ENCODE measurements at places on chromosomes 5 and 9.
A peak's percentile ranks its signal among the peaks of the same experiment; 100 is the strongest.

GRCh38 chr9:72299017-72299603, 65.9 kb downstream of the ZFAND5 start:
- DNase-seq = no peak

DNA sequence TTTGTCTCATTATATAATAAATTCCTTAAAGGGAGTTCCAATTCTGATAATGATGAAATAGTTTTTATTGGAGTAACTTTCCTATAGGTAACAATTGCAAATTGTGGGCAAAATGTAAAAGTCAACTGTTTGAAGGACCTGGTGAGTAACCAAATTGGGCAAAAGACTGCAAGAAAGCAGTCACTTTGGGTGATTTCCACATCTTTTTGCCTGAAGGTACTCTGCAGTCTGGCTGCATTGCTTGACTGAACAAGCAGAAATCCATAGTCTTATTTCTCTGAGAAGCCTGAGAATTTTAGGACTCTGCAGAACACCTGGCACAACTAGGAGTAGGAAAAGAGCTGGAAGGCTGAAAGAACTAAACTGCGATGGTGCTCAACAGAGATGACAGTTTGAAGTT, 114.9 kb downstream of the HOMER1 start:
- no peak for DNase-seq

GRCh38 chr9:19918630-19919029, 129.8 kb upstream of the SLC24A2 start:
- DNase-seq = no peak

DNA sequence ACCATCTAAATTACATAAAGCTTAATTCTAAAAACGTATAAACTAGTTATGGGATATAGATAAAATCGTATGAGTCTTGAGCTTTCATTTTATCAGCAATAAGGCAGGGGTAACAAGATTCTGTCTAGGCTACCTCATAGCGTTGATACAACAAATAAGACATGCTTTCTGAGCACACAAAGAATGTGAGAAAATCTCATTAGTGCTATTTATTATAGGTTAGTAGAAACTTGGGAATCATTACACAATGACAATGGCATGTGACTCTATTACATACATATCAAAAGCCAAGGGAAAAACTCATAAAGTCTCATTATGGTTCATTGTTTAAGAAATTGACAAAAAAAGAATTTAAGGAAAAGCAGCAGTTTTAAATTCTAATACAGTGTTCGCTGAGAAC, 448.6 kb downstream of the PLK2 start:
- no peak for DNase-seq

DNA sequence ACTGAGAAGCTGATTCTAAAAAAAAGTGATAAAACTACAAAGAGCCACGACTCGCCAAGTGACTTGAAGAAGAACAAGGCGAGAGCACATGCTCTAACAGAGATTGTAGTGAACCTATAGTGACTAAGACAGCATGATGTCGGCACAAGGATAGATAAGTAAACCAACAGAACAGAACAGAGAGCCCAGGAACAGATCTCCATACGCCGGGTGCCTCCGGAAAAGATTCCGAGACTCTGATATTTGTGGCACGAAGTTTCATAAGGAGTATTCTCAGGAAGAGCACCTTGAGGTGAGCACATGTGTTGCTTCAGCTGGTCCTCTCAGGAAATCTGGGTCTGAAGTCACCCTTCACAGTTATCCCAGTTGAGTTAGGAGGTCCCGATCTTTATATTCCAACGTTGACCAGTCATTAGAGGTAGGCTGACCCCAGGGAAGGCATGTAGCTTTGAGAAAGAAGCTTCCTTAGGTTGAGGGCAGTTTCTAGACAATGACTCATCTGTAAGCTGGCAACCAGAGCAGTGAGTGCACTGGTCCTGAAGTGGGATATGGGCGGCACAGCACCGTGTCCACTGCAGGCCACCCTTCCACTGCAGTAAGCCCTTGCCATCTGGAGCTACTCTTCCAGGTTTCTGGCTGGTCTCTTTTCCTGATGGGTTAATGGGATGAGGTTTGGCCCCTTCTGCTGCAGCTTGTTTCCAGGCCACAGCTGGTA, 13.6 kb upstream of the CLK4 start:
- no peak for DNase-seq

DNA sequence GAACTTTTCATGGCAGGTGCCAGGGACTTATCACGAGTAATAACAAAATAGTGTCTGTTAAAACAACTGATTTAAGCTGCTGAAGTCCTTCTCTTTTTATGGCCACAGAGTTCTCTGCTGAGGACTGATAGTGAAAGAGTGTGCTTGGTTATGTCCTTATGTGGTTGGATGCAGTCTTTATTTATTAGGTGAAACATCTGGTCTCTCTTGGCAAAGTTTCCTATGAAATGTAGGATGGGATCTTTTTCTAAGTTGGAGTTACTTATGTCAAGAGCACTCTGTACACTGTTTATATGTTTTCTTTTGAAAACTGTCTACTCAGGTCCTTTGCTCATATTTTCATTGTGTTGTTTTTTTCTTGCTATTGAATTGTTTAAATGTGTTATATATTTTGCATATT, 1816.1 kb upstream of the C9orf72 start:
- DNase-seq = no peak

DNA sequence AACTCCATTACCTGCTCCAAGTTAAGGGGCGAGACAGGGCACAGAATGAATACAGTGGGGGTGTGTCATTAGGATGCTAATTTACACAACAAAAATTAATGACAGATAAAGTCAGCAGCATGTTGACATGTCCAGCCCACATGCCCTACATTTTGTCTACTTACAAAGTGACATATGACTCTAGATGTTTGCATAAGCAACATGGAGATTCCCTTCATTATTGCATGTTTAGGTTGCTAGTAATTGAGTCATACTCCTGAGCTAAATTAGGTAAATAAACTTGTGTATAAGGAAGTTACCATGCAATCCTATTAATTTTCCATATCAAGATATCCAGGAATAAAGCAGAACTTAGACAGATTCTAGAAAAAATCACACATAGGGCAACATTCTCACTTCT, 232.2 kb downstream of the PDE4D start:
- no peak for DNase-seq

DNA sequence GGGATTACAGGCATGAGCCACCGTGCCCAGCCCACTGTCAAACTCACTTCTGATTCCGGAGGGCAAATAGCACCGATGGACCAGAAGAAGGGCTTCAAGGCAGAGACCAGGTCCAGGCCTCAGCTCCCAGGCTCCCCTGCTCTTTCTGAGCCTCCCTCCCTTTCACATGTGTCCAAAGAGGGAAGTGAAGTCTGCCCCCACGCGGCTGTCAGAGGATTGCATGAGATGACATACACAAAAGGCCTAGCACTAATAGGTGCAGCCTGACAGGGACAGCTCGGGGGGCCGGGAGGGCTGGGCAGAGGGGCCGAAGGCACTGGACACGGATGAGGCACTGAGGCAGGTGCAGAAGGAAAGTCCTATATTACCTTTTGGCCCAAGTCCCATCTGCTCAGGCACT, 16.1 kb downstream of the FBP1 start:
- no peak for DNase-seq

- no peak for DNase-seq
Observed at GRCh38 chr9:2271426-2271825, 256.3 kb downstream of the SMARCA2 start.

- no peak for DNase-seq
Observed at GRCh38 chr5:106121972-106122605, 1548.6 kb downstream of the EFNA5 start.

GRCh38 chr9:101460965-101461364, 25.4 kb upstream of the ALDOB start:
- no peak for DNase-seq

DNA sequence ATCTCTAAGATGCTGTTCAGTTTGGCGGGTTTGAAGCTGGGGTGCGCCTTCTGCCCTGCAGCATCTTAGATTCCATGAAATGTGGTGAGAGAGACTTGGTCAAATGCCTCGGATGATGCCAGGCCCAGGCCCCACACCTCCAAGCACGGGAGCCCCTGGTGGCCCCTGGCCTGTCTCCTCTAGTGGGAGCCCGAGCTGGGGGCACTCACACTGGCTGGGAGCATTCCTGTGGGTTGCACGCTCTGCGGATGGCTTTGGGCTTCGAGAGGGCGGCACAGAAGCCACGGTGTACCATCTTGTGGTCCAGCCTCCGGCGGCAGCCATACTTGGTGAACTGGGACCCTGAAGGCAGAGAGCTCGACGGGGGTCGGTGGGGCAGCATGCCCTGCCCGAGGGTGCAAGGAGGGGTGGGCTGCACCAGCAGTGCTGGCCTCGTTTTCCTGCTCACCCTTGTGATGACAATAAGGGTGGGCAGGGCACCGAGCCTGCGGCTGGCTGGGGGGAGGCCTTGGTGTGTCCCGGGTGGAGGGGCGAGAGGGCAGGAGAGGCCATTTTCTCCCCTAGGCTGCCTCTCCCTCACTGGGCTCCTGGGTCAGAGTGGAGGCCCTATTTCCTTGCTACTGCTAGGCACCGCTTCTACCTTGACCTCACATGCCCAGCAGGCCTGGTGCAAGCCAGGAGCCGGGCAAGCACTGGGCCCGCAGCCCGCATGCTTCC, 65.8 kb downstream of the ZNF354C start:
- no peak for DNase-seq

DNA sequence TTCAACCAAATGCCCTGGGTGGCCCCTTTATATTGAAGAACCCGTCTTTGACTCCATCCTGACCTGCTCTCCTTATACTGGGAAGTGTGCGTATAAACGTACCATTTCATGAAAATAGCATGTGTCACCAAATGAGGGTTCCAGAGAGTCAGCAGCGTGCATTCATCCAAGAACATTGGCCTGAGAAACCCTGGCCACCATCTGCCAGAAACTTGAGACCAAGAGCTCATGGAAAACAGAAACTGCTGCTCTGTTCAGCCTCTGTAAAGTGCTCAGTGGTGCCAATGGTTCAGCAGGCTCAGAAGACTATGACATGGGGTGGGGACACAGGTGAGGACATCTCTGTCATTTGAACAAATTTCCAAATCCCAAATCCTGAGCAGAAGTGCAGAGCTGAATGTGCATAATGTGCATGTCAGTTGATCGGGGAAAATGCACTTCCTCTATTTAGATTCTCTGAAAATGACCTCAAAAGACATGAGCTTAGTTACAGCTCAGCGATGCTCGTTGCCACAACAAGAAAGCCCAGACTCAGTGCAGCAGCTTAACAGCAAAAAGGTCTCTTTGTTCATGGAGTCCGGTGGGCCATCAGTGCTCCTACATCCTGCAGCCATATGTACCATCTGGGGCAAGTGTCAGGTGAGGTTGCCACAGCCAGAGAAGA, 176.1 kb downstream of the ATPSCKMT start:
- no peak for DNase-seq

GRCh38 chr5:78008356-78008967, 232.3 kb upstream of the TBCA start:
- DNase-seq = no peak

- DNase-seq = no peak
Observed at GRCh38 chr5:67998709-67999261, 216.8 kb upstream of the PIK3R1 start.

DNA sequence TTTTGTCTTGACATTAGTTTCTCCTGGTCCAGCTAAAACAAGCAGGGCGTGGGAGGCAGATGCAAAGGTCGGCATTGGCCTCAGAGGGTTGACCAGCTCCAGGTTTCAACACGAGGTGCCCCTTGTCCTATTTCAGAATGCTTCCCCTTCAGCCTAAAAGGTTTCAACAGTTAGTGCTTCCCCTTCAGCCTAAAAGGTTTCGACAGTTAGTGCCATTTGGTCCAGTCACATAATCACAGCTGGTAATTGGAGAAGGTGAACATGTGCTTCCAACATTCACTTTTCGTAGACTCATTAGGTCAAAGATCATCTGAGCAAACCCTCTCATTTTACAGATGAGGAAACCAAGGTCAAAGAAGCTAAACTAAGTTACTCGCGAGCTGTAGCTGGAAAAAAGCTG, 270.3 kb upstream of the MAP3K1 start:
- no peak for DNase-seq

- no peak for DNase-seq
Observed at GRCh38 chr5:96516631-96517071, 83.6 kb upstream of the PCSK1 start.

DNA sequence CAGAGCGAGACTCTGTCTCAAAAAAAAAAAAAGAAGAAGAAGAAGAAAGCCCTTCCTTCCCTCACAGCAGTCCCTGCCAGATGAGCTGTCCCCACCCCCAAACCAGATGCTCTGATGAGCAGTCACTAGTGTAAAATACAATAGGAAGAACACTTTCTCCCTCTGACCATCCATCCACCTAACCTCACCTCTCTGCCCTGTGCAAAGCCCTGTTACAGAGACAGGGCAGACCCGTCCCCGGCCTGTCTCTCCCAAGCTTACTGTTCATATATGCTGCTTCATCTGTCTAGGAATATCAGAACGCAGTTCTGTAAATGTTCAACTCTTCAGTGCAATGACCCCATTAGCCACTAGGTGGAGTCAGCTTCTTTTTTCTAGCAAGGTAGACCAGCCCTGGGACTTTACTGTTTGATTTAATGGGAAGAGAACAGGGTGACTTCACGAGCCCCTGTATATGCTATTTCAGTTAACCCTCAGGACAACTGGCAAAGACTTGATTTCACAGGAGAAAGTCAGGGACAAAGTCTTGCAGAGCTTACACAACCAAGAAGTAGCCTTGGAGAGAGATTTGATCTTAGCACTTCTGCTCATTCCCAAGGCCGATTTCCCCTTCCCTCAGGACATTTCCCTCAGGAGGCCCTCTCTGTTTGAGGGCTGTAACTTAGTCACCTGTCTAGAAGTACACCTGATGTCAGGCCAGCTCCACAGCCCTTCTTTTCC, 14.9 kb upstream of the FGFR4 start:
- peak; percentile 20 for DNase-seq

DNA sequence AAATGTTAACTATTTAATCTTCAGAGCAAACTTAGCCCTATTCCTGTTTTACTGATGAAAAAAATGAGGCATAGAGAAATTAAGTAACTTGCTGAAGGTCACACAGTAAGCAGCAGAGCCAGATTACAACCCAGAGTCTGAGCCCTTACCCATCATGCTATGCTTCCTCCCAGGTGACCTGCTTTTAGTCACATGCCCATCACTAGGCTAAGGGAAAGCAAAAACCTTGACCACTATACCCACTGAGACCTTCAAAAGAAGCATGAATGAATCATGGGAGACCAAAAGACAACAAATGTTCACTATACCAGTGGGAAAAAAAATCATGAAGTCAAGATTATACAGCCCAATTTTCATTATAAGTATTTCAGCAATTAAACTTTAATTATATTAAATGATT, 5.3 kb upstream of the HAUS6 start:
- no peak for DNase-seq

- DNase-seq = peak; percentile 100
Observed at GRCh38 chr9:94726495-94727191, at the start of gene AOPEP. Gene AOPEP (plus strand): TSS chr9:94726699. CDS start chr9:94759784, 33,085 bp downstream.

- no peak for DNase-seq
Observed at GRCh38 chr5:110612794-110613247, 113.7 kb downstream of the TMEM232 start.

GRCh38 chr5:75522542-75522941, 10.9 kb downstream of the POLK start:
- no peak for DNase-seq

GRCh38 chr9:33124751-33125381, 42.3 kb downstream of the B4GALT1 start:
- no peak for DNase-seq

- DNase-seq = no peak
Observed at GRCh38 chr9:75111019-75111622, 22.8 kb downstream of the OSTF1 start.
